ENCODE measurements at places on chromosomes 7 and 10. TPM values are rescaled to one million over a fixed set of nuclear protein-coding genes. Genes with fewer than 3 reads are reported as not detected.

Gene CAPZA2
- 234 TPM for total RNA-seq

Gene ANKIB1
- total RNA-seq = 37.5 TPM

Gene OR2A1
- total RNA-seq = 0.16 TPM

Gene EN2
- 0.16 TPM for total RNA-seq

Gene CACNB2
- 76.7 TPM for total RNA-seq

Gene PLCE1
- total RNA-seq = 9.7 TPM

Gene SPDYE6
- not detected for total RNA-seq

Gene FOXI2
- total RNA-seq = not detected

Gene SLC13A1
- total RNA-seq = not detected

Gene TRIL
- total RNA-seq = 7.5 TPM

Gene RELN
- 3.5 TPM for total RNA-seq

GRCh38 chr10:938941-939678 lies 7.6 kb upstream of the LARP4B start:
- no peak for DNase-seq

DNA sequence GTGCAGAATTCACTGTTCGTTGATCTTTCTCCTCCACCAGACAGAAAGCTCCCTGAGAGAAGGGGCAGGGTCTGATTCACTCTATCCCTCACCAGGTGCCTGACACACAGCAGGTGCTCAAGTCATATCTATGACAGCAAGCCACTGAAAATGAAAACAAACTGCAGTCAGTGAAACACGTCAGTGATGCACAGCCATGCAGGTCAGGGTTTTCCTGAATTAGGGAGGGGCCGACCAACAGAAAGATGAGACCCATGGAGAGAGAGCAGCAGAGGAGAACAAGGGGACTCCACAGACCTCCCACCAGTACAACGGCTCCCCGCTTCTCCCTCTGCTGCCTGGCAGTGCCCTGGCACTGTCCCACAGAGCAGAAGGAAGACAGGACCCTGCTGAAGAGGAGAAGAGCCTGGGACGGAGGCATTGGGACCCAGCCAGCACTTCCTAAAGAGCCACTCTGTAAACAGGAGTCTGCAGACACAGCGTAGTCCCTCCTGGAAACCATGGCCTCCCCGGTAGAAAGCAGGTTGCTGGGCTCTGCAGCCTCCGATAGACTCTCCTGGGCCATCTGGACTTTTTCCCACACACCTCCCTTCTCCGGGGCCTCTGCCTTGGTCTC lies 50.3 kb downstream of the FAM53B start:
- peak; percentile 85 for DNase-seq

- no peak for DNase-seq
Measured at GRCh38 chr10:62742536-62743061, 61.9 kb upstream of the ADO start.

DNA sequence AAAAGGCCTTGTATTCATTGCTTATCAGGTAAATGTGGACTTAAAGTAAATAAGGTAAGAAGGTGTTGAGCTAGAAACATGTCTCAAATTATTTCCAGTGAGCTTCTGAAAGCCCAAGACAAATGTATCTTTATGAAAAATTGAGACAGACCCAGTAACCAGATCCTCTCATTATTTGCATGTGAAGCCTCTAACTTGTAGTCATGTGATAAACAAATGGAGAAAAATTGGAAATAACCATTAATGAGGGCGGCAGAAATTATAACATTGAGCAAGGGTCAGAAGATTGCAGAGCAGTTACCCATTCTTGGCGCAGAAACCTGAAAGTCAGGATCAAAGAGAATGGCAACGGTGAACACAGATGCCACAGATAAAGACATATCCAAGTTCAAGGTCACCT lies at the start of gene TAS2R40:
TAS2R40 (plus strand) TSS at position 301 of the 400 bp plus-strand sequence; CDS start at position 343, 42 bp downstream.
- no peak for DNase-seq

DNA sequence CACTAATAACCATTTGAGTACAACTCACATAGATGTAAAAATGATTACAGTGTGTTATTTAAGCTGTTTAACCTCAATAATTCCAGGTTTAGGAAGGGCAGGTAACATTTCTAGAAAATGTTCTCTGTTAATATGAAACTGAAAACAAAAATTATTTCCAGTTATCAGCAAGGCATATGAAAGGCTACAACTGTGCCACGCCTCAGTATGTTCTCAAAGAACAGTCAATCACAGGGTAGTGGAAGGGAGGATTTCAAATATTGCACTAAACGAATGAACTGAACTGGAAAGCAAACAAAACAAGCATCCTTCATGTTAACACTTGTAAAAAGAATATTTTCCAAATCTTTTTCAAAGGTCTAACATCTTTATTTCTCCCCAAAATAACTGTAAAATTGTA lies 31.3 kb downstream of the ARHGAP19 start:
- DNase-seq = no peak

DNA sequence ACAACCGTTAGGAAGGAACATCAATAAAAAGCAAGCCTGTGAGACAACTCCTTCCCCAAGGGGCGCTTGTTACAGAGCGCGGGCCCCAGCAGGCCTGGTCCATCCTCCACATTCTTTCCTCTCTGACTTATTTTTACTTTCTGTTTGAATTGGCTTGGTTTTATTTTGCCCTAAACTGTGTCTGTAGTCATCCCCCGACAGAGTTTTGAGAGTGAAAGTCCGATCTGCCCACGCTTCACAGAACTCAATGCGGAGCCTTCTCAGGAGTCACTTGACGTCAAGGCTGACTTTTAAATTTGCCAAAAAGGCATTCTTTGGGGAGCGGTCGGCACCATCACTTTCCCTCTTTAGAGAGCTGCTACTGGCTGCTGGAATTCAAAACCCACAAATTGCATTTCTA lies 150.1 kb upstream of the KLF6 start:
- no peak for DNase-seq

DNA sequence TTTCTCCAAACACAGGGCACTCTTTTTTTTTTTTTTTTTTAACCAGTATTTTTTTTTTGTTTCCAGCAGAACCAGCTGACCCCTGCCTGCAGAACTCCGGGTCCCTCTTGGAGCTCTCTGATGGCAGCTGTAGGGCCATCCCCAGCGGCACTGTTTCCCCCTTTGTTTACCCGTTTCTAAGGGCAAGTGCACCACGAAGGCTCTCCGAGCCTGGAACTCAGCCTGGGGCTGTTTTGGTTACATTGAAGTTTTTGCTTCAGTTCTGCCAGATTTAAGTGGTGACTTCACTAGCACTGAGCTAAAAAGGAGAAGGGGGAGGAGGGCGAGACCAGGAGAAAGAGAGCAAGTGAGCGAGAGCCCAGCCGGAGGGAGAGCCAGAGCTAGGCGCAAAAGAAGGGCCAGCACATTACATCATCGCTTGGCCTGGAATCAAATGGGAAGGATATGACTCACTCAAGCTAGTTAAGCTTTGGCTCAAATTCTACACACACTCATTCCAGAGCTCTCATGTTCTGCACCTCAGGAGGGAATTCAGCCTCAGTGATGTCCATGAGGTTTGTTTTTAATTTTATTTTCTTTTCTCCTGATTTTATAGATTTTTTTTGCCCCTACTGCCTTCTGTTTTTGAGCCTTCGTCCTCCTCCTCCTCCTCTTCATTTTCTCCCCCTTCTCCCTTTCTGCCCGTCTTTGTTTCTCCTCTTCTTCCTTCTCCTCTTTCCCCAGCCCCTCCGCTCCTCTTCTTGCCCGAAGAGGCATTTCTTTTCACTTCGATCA lies 272.3 kb downstream of the TRIL start:
- peak; percentile 98 for DNase-seq

GRCh38 chr7:85471307-85471706 lies 284.5 kb upstream of the SEMA3D start:
- no peak for DNase-seq

- DNase-seq = no peak
Measured at GRCh38 chr7:106552645-106553445, 108.1 kb downstream of the CCDC71L start.

- no peak for DNase-seq
Measured at GRCh38 chr7:137757146-137757925, 89.4 kb downstream of the DGKI start.

DNA sequence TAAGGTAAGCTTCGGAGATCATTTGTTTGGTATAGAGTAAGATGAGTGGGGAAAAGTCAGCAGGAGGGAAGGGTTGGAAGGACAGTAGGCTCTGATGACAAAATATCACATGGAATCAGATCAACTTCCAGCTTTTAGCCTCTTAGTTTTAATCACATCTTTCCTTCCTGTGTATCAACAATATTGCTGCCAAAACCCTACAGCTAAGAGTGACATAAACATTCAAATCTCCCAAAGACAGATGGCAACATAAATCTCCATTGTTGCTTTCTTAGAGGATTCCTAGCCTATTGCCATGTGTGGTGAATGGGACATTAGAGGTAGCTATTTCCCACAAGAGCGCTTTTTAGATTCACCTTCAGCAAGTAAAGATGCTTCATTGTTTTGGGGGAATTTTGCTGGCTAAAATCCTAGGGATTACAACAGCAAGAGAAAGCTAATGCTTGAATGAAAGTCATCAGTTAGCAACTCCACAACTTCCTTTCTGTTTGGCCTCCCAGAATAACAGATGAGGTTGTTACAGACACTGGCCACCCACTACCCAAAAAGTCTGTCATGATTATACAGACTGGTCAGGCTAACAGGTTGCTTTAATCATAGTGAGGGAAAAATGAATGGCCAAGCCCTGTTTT lies 35.2 kb upstream of the FZD1 start:
- DNase-seq = no peak

DNA sequence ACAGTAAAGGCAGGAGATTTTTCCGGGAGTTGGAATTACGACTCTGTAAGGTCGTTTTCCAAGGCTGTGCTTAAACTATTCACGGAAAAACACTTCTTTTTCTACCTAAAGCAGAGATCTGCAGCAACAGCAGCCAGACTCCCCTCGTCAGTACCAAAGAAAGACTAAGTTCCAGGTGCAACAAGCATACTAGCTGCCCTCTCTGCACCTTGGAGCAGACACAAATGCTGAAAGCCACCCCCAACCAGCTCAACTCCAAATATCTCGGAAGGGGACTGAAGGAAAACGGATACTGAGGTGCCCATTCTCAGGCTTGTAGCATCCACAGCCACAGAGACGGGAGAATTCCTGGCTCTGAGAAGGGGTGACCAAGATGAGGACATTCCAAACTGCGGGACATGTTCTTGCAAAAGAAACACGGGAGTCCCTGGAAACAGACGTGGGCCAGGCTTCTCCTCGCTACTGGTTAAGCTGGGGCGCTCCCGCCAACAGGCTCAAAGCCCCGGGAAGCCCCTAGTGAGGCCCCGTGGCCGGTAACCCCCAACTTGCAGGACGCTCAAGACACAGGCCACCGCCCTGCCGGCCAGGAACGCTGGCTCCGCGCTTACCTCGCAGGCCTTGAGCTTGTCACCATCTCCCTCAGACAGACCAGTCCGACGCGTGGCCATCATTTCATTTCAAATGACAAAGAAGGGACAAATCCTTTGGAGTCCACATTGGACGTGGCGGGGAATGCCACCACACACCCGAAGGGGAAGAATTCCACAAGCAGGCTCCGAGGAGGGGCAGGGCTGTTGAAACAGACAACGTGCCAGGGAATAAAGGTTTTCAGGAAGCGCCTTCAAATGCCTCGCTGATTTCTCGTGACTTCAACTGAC lies 2.2 kb downstream of the ARHGAP21 start:
- peak; percentile 72 for DNase-seq

GRCh38 chr7:48786951-48787350 lies 137.4 kb upstream of the CDC14C start:
- DNase-seq = no peak

DNA sequence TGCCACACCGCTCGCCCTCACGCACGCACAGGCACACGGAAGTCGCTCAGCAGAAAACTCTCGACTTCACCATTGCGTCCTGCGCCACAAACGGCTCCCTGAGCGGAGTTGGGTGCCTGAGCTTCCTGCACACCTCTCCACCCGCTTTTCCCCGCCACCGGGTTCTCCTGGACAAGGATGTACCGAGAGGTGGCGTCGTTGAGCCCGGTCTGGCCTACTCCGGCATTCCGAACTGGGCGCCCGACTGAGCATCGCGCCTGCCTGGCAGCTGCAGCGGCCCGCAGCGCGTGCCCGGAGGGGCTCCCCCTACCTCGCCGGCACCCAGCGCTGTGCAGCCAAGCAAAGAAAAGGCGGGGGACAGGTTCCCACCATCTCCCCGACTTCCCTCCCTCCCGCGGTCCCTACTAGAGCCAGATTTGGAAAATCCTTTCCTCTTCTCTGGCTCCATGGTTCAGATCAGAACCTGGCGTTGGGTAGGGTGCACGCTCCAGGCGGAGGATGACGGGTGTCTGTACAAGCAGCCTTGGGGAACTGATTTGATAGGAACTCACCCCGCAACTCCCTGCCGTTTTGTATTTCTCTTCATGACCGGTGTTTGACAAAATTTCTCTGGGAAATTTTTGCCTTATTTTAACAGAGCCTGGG lies 1.7 kb downstream of the SORCS3 start:
- DNase-seq = no peak

- no peak for DNase-seq
Measured at GRCh38 chr7:151659219-151659618, 139.5 kb upstream of the RHEB start.

GRCh38 chr10:98444314-98445006 lies 2.3 kb downstream of the HPS1 start:
- DNase-seq = no peak

DNA sequence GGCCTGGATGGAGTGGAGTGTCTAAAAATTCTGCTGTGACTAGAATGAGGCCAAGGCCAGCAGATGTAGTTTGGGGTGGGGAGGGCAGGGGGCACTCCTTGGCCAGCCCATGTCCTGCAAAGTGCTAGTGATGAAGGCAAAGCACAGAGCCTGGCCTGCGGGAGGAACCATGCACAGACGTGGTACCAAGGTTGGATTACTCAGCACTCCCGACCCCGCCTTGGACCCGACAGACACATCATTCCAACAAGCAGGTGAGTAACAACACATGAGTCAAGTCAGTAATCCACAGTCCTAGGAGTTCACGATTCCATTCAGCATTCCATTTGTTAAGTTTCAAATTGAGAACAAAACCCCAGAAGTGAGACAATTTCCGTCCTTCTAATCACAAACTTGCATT lies 317.3 kb downstream of the TCERG1L start:
- DNase-seq = no peak

DNA sequence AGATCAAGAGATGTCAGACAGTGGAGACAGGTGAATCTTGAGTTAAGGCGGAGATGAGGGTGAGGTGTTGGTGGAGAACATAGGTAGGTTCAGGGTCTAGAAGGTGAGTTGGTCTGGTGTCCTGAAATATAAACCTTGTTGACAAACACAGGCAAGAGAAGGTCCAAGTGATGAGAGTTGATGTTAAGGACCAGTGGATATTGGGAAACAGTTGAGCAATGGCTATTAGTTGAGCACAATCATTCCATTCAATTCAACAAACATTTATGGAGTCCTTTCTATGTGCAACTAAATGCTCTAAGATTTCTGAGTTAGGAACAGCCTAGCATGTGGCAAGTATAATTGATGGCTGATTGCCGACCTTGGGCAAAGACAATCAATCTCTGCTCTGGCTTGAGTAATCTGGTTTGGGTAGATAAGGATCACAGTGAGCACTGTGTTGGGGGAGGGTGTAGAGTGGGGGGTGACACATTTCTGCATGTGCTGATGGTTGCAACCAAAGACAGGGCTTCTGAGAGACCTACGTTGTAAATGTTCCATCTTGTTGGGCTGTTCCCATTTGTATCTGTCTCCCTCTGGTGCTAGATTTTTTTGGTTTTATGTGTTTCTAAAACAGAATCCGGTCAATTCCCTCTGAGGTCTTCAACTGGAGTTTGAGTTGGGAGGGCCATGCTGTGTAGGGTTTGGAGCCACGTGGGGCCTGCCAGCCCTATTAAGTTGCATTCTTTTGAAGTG lies 201.1 kb downstream of the BAMBI start:
- DNase-seq = no peak
